T-helper 17 cell (primary cell): ENCODE measurements at places on chromosomes 7 and 10. TPM values are rescaled to one million over a fixed set of nuclear protein-coding genes. Genes with fewer than 3 reads are reported as not detected.

DNA sequence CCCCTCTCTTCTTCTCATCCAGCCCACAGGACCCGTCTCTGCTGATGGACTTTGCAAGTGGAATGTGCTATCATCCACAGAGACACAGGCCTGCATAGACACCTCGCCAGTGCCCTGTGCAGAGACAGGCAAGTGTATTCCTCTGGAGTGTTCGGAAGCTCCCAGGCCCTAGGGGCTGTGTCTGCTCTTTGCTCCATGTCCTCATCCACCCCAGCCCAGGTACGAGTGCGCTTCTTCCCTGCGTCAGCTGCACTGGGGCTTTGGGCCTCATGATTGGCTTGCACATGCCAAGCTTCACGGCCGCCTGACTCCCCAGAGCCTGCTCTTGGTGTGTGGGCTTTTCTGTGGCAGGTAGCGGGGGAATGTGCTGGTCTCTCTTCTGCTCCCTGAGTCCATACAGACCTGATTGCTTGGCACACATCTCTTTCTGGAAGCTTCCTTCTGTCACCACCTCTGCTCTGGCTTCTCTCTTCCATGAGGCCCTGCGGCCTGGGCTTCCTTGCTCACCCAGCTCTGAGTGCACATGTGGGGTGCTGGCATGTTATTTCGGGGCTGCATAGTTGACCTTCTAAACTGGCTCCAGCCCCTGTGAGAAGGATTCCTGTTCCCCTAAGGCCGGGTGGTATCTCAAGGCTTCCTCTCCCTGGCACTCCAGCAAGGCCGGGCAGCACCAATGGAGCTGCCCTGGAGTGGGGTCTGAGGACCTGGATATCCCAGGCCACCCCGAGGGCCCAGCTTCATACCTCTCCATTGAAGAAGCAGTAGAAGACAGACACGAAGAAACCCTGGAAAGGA, 27.8 kb downstream of the CRHR2 start:
- DNase-seq, result no peak
- H3K4me3 ChIP-seq, result no peak overlapping the region
- peaks cover 8% of the 10 kb centered on the region for H3K36me3 ChIP-seq

- DNase-seq, result no peak
- H3K4me3 ChIP-seq, result no peak overlapping the region
- H3K27ac ChIP-seq, result no peak overlapping the region
- no peaks in the 10 kb centered on the region for H3K36me3 ChIP-seq
- no peaks in the 10 kb centered on the region for H3K27me3 ChIP-seq
Measured at GRCh38 chr7:99120501-99120900, 23.4 kb downstream of the SMURF1 start.

GRCh38 chr10:9289811-9290210, 1235.3 kb downstream of the GATA3 start:
- no peak overlapping the region for H3K4me3 ChIP-seq
- peaks cover 4% of the 10 kb centered on the region for H3K36me3 ChIP-seq
- H3K4me1 ChIP-seq, result peaks cover 2% of the 10 kb centered on the region
- no peak for DNase-seq
- no peak overlapping the region for H3K27ac ChIP-seq
- peaks cover 33% of the 10 kb centered on the region for H3K27me3 ChIP-seq

DNA sequence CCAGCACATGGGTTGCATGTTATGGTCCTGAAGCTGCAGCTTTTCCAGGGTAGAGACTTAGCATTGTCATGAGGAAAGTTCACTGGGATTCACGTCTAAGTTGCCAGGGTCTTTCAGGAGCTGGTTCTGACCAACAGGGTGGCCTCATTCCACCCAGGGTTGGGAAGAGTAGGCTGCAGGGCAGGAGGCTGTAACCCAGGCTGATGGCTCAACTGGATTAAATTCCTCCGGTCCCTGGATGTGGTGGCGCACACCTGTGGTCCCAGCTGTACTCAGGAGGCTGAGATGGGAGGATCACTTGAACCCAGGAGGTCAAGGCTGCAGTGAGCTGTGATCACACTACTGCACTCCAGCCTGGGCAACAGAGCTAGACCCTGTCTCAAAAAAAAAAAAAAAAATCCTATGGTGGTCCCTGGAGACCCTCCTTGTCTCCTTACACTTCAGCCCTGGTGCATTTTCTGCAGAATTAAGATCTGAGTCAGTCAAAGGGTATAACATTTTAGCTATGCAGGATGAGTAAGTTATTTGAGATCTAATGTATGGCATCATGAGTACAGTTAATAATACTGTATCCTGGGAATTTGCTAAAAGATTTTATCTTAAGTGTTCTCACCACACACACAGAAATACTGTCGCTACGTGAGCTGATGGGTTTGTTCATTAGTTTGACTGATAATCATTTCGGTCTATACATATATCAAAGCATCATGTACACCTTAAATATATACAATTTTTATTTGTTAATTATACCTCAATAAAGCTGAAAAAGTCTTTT, 44.0 kb downstream of the ASB13 start:
- H3K4me3 ChIP-seq, result no peak overlapping the region
- H3K27ac ChIP-seq, result no peak overlapping the region
- no peaks in the 10 kb centered on the region for H3K36me3 ChIP-seq
- no peak for DNase-seq

DNA sequence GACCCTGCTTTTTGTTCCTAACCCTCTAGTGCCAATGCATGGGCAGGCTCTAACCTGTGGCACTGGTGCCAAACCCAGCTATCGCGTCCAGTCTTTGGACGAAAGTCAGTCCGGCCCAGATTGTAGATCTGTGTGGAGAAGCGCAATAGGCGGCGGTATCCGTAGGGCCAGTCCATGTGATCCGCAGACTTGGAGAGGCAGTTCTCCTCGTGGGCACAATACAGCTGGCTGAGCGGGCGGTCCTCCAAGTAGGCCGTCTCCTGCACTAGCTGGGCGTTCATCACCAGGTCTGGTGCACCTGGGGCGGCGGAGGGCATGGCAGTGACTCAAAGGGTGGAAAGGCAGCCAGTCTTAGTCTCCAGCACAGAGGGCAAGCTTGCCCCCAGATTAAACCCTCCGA, 14.5 kb downstream of the LOXL4 start:
- no peak for DNase-seq
- no peak overlapping the region for H3K27ac ChIP-seq
- no peak overlapping the region for H3K4me3 ChIP-seq
- peaks cover 9% of the 10 kb centered on the region for H3K36me3 ChIP-seq
- H3K27me3 ChIP-seq, result no peaks in the 10 kb centered on the region

- no peak overlapping the region for H3K4me3 ChIP-seq
- H3K4me1 ChIP-seq, result peaks cover 14% of the 10 kb centered on the region
- DNase-seq, result no peak
- H3K27ac ChIP-seq, result no peak overlapping the region
Measured at GRCh38 chr7:21942955-21943354, 2.7 kb downstream of the CDCA7L start.

DNA sequence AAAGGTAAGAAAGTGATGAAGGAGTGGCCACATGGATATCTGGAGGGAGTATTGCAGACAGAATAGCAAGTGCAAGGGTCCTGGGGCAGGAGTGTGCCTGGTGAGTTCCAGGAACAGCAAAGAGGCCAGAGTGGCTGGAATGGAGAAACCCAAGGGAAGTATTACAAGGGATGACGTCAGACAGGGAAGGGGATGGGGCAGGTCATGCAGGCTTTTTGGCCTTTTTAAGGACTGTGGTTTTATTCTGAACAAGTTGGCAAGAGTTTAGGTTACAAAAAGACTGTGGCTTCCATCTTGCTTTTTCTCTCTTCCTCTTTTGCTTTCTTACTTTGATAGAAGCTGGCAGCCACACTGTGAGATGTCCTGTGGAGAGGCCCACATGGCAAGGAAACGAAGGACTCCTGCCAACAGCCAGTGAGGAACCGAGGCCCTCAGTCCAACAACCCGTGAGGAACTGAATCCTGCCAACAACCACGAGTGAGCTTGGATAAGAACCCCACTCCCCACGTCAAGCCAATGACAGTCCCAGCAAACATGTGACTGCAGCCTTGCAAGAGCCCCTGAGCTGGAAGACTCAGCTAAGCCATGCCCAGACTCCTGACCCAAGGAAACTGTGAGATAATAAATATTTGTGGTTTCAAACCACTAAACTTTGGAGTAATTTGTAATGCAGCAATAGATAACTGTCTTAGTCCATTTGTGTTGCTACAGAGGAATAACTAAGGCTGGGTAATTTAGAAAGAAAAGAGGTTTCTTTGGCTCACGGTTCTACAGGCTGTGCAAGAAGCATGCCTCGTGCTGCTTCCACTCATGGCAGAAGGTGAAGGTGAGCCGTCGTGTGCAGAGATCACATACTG, 19.8 kb upstream of the KDM7A start:
- peaks cover 3% of the 10 kb centered on the region for H3K36me3 ChIP-seq
- no peaks in the 10 kb centered on the region for H3K27me3 ChIP-seq
- H3K27ac ChIP-seq, result no peak overlapping the region
- DNase-seq, result no peak

DNA sequence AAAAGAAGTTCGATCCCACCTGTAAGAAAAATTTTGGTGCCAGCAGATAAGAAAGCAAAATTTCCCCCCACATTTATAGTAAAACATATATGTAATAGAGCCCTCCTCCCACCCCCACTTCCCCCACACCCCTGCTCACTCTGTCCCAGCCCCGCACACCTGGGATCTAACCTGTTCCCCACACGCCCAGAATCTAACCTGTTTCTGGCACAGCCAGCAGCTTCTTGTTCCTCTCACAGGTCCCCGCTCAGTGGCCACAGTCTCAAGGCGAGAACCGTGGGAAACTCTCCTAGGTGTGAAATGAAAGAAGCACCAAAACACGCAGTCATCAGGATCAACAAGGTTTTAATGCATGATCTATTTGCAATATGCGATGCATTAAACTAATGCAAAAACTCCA, 32.8 kb downstream of the LYZL1 start:
- DNase-seq, result no peak
- no peak overlapping the region for H3K4me3 ChIP-seq
- H3K4me1 ChIP-seq, result peaks cover 9% of the 10 kb centered on the region
- H3K27me3 ChIP-seq, result peaks cover 65% of the 10 kb centered on the region

DNA sequence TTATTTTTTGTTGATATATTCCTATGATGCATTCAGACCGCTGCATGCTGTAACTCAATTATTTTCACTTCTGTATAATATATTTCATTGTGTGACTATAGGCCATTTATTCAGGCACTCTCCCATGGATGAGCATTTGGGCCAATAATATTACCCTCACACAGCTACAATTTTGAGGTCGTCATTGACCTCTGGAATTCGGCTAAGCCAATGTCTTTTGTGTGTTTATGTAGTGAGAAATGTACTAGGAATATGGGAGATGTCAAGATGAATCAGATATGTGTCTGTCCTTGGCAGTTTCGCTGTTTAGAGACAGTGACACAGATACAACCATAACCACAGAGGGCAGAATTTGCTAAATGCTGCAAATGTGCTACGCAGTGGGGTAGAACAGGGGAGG, 474.2 kb downstream of the ADRA2A start:
- no peak overlapping the region for H3K4me3 ChIP-seq
- H3K27ac ChIP-seq, result no peak overlapping the region
- H3K4me1 ChIP-seq, result no peaks in the 10 kb centered on the region
- H3K36me3 ChIP-seq, result no peaks in the 10 kb centered on the region
- H3K27me3 ChIP-seq, result no peaks in the 10 kb centered on the region

DNA sequence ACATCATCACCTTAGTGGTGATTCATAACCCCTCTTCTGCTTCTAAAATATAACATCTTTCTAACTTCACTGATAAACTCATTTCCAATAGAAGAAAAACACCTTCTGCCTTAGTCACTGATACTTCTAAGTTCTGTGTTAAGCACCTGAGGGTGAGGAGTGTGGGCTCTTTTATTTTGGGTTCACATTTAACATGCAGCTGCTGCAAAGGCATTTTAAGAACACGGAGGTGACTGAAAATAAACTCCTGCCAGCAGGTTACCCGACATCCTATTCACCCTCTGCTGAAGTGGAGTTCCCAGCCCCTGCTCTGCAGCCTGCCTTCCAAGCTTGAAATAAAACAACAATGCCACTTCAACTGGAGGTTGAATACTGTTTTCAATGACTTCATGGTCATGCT, 202.9 kb upstream of the PLXNA4 start:
- DNase-seq, result no peak
- peaks cover 7% of the 10 kb centered on the region for H3K4me1 ChIP-seq
- H3K27ac ChIP-seq, result no peak overlapping the region

DNA sequence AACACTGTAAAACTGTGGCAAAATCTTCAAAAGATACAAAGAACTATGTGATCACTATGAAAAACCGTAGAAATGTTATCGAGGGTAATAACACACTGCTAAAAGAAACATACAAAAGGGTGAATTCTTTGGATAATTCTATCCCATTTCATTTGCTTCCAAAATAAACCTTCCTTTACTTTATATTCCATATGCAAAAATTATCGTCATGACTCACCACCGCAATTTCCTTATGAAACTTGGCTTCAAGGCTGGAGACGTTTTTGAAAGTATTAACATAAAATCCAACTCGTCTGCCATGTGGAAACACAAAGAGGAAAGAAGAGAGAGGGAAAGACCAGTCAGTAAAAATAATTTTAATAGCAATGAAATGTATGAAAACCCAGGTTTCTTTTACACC, 165.2 kb downstream of the AMPH start:
- H3K36me3 ChIP-seq, result peaks cover 2% of the 10 kb centered on the region
- H3K4me1 ChIP-seq, result peaks cover 9% of the 10 kb centered on the region
- no peak for DNase-seq
- H3K27ac ChIP-seq, result no peak overlapping the region

- no peak overlapping the region for H3K4me3 ChIP-seq
- no peak overlapping the region for H3K27ac ChIP-seq
- H3K27me3 ChIP-seq, result peaks cover 72% of the 10 kb centered on the region
- DNase-seq, result no peak
- H3K36me3 ChIP-seq, result peaks cover 8% of the 10 kb centered on the region
Measured at GRCh38 chr7:155587486-155587885, 41.1 kb upstream of the CNPY1 start.

- no peaks in the 10 kb centered on the region for H3K36me3 ChIP-seq
- H3K27me3 ChIP-seq, result no peaks in the 10 kb centered on the region
- H3K4me3 ChIP-seq, result peak overlapping the region; percentile 10
Measured at GRCh38 chr7:157484411-157485081, 147.7 kb downstream of the DNAJB6 start.

Gene TMEM196
- total RNA-seq, result not detected

DNA sequence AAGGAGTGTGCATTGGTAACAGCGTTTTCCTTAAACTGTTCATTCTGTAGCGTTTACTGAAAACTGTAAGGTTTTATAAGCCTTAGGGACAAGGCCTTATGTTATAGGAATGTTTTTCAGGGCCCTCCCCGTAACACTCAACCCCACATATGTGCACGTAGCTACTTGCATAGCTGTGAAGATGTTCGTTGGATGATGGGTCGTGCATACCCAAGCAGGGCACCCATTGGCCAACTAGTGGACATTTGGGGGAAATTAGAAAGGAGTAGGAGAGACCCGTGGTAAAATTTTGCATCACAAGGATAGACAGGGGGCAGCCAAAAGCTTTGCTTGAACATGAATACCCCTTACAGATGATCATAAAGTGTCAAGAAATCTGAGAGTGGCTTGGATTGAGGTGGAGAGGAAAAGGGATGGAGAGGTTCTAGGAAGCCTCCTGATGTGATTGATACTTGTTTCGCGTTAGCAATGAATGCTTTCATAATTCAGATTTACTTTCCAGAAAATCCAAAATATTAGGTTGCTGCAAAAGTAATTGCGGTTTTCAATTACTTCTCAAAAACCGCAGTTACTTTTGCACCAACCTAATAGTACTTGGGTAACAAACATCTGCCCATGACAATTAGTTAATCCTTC, 878 bp downstream of the SEC61A2 start:
- peak overlapping the region; percentile 89 for H3K4me3 ChIP-seq
- H3K27me3 ChIP-seq, result no peaks in the 10 kb centered on the region
- peaks cover 20% of the 10 kb centered on the region for H3K4me1 ChIP-seq
- peak overlapping the region; percentile 86 for H3K27ac ChIP-seq
- no peak for DNase-seq

- peaks cover 10% of the 10 kb centered on the region for H3K4me1 ChIP-seq
- H3K36me3 ChIP-seq, result no peaks in the 10 kb centered on the region
- no peak overlapping the region for H3K4me3 ChIP-seq
- no peak overlapping the region for H3K27ac ChIP-seq
- H3K27me3 ChIP-seq, result peaks cover 47% of the 10 kb centered on the region
Measured at GRCh38 chr7:45917064-45917463, 4.0 kb downstream of the IGFBP3 start.
